Activated CD8-positive, alpha-beta memory T cell treated with anti-CD3 and anti-CD28 coated beads for 1 hour (primary cell): ENCODE measurements at places on chromosomes 5 and 9.

DNA sequence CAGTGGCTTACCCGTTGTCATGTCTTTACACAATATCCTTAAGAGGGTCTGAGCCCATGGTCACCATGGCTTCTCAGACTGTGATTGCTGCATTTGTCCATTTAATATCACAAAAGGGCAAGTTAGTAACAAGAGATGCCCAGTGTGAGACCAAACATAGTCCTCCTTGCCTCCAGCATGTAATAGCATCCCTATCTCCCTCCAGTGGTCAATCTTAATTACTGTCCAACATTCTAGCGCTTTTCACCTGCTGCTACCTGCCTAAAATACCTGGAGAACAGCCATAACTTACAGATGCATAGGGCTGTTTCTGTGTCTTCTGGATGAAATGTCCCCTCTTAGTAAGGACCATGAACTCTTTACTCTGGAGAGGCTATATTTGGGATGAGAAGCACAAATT, 267.2 kb upstream of the DAB2 start:
- DNase-seq, result no peak

DNA sequence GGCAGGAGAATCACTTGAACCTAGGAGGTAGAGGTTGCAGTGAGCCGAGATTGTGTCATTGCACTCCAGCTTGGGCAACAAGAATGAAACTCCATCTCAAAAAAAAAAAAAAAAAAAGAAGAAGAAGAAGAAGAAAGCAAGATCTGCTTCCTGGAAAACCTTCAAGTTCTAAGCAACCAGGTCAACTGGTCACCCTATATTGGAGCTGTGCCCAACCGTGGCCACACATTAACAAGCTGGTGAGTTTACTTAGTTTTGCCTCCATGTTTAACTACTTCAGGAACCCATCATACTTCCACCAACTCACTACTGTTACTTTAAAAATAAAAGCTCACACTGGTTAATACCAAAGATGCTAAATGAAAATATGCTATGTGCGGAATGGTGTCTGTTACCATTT, 12.3 kb upstream of the SKP1 start:
- no peak for DNase-seq

GRCh38 chr5:16809395-16810207, 126.5 kb downstream of the MYO10 start:
- DNase-seq, result no peak

DNA sequence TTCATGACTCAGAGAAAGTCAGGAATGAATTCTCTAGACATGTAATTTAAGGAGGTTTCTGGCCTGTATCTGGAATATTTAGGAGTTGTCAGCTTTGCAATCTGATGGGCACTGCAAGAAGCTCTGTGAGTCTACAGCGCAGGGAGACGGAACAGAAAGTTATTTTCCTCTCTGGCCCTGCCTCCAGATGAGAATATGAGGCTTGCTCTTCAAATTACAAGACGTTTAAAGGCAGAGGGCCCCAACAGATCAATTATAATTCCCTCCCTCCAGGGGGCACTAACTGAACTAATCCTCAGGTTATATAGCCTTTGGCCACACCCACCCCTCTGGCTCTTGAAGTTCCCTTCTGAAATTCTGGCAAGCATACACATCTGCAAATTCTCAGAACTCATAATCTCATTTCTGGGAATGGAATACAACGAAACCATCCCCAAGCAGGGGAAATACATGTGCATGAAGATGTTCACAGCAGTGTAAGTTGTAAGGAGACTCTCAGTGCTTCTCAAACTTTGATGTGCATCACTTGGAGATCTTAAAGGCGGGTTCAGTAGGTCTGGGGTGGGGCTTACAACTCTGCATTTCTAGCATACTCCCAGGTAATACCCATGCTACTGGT, 307.6 kb downstream of the CWC27 start:
- peak; percentile 34 for DNase-seq

DNA sequence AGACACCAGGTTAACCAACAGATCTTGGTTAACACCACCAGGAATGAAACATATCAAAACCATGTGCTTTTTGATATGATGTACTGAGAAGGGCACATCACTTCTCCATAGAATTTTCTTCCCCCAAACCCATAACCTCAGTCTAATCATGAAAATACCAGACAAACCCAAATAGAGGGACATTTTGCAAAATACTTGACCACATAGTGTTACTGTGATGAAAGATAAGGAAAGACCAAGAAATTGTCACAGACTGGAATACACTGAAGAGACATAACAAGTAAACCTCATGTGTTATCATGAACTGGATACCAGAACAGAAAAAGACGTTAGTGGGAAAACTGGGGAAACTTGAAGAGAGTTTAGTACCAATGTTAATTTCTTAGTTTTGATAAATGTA, 74.9 kb upstream of the VCAN start:
- no peak for DNase-seq
